GOT3 (cell line): ENCODE measurements at places on chromosomes 13 and 19.

DNA sequence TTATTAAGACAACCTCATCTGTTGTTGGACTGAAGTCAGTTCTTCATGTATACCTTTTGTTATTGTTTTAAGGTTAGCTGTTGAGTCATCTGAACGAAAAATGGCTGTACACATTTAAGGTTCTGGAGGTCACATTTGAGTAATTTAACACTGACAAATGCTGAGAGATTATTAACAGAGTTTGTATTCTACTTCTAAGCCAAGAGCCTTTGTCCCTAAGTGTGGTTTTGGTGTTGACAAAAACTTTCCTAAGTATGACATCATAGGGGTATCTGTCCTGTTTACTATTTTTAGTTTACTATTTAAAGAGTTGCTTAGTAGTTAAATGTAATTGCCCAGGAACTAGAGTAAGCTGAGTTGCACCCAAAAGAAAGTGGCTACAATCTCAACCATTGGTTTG lies 71.9 kb downstream of the CDK8 start:
- no peak for DNase-seq

DNA sequence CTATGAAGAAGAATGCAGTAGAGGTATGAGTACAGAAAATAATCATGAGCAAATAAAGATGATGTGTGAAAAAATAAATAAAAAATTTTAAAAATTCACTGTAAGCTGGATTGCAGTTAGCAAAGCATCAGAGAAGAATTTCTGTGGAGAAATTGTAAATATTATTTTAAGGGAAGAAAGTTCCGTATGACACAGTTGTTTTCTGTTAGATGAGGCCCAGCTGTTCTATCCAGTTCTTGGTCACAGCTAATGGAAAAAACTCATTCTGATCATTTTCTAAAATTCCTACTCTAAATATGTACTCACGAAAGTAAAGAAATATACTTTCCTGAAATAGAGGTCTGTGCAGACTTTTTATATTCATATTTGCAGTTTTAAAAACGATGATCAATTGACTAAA lies 578.8 kb downstream of the DCT start:
- no peak for DNase-seq

DNA sequence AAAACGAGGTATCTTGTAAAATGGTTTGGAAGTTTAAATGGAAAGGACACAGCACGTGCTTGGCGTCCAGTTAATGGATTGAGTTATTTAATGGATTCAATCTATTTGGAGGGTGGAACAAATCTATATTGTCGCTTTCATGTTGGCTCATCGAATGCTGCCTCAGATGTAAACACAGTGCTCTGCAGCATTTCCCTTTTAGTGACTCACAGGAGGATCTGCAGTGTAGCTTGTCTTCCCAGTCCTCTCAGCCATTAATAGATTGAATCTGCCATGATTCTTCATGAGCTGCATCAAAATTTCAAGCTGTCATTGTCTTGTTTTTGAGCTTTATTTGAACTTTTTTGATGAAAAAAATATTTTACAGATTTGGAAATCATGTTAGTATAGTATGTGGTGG lies 44.7 kb downstream of the DHRS12 start:
- no peak for DNase-seq

DNA sequence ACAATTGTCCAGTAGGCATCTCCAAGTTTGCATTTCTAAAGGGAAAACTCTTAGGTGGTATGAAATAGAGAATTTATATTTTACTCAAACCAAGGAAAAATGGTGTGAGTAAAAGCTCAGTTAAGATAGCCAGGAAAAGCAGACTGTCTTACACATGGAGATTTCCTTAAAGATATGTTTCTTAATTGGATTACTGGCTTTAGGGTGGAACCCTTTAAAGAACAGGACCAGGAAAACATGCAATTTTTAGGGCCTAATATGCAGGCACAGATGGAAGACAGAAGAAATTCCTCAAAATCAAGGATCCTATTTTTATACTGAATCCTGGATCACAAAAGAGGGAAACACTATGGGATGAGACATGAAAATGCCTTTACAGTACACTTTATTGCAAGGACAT lies 100.3 kb upstream of the PCDH17 start:
- no peak for DNase-seq

DNA sequence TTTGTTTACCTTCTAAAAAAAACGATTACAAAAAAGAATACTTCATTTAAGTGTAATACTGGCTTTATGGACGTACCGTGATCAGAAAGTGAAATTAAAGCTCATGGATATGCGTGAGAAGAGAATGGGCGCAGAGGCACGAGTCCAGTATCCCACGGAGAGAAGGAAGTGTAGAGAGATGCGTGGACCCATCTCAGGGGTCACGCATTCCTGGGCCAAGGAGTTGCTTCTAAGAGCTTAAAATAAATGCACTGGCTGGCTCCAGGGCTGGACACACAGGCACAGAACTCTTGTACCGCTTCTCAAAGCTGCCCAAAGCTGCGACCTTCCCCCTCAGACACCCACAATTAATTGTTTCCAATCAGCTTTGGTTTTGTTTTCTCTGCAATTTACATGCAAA lies 8.7 kb upstream of the SPC24 start:
- DNase-seq, result no peak

GRCh38 chr19:18698321-18699167 lies 15.1 kb downstream of the CRTC1 start:
- DNase-seq, result no peak
